GF-D8 (cell line): ENCODE measurements at places on chromosomes 13 and 19.

DNA sequence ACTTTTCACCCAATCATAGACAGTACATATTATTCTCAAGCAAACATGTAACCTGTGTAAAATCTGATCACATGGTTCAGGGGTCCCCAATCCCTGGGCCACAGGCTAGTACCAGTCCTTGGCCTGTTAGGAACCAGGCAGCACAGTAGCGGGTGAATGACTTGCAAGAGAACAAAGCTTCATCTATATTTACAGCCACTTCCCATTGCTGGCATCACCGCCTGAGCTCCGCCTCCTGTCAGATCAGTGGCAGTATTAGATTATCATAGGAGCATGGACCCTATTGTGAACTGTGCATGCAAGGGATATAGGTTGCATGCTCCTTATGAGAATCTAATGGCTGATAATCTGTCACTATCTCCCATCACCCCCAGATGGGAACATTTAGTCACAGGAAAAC, 133.1 kb downstream of the MAB21L1 start:
- DNase-seq, result no peak

GRCh38 chr13:31195616-31196015, 4.2 kb upstream of the B3GLCT start:
- DNase-seq, result no peak

GRCh38 chr13:94280349-94280748, 199.1 kb downstream of the DCT start:
- no peak for DNase-seq

- DNase-seq, result no peak
Measured at GRCh38 chr13:29877456-29878078, 27.1 kb upstream of the UBL3 start.

GRCh38 chr19:45668342-45668871, 386 bp downstream of the GIPR start:
- DNase-seq, result no peak

- DNase-seq, result no peak
Measured at GRCh38 chr13:49472186-49472585, 23.6 kb upstream of the PHF11 start.

DNA sequence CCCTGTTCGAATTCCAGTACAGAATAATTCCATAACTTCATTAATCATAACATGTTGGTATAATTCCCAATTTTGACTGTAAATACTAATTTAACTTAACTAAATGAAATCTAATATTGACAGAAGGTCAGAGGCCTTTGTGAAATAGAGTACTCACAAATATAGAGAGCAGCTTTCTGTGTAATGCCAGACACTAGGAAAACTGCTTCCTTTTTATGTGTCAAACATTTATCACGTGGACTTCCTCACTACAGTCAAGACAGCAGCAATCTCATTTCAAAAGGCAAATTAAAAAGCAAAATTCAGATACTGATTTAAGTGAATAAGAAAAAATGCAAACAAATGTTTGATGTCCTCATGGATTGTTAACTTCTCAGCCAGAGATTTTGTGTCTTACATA, 13.1 kb downstream of the ITM2B start:
- DNase-seq, result no peak

- no peak for DNase-seq
Measured at GRCh38 chr13:25652764-25653163, 281.0 kb downstream of the ATP8A2 start.

GRCh38 chr13:113643593-113643992, 14.4 kb downstream of the ATP4B start:
- DNase-seq, result no peak

DNA sequence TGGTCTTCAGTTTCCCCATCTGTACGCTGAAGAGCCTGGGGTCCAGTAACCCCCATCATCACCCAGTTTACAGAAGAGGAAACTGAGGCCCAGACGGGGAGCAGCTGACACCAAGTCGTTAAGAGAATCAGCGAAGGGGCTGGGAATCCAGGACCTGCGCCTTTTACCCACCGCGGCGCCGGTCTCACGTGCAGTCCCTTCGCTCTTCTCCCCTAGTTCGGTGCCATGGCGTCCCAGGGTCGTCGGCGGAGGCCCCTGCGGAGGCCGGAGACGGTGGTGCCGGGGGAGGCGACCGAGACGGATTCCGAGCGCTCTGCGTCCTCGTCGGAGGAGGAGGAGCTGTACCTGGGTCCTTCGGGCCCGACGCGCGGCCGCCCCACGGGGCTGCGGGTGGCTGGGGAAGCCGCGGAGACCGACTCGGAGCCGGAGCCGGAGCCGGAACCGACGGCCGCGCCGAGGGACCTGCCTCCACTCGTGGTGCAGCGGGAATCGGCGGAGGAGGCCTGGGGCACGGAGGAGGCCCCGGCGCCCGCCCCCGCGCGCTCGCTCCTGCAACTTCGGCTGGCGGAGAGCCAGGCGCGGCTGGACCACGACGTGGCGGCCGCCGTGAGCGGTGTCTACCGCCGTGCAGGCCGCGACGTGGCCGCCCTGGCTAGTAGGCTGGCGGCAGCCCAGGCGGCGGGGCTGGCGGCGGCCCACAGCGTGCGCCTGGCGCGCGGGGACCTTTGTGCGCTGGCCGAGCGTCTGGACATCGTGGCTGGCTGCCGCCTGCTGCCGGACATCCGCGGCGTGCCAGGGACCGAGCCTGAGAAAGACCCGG, 698 bp downstream of the BLOC1S3 start:
- DNase-seq, result no peak

- DNase-seq, result no peak
Measured at GRCh38 chr19:45908956-45909355, 5.6 kb downstream of the NANOS2 start.

DNA sequence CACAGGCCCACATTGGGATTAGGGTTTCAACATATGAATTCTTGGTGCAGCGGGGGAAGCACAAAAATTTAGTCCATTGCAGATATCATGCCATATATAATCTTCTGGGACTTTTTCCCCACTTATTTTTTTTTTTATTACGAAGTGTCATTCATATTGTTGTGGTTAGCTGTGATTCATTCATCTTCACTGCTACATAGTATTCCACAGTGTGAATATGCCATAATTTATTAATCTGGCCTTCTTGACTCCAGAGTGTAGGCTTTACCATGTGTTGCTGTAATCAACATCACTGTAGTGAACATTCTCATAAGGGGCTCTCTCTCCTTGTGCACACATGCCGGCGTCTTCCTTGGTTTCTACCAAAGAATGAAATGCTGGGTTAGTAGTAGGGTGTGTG, 53.4 kb upstream of the RGCC start:
- no peak for DNase-seq

GRCh38 chr13:36026531-36026930, 104.7 kb downstream of the DCLK1 start:
- DNase-seq, result no peak

DNA sequence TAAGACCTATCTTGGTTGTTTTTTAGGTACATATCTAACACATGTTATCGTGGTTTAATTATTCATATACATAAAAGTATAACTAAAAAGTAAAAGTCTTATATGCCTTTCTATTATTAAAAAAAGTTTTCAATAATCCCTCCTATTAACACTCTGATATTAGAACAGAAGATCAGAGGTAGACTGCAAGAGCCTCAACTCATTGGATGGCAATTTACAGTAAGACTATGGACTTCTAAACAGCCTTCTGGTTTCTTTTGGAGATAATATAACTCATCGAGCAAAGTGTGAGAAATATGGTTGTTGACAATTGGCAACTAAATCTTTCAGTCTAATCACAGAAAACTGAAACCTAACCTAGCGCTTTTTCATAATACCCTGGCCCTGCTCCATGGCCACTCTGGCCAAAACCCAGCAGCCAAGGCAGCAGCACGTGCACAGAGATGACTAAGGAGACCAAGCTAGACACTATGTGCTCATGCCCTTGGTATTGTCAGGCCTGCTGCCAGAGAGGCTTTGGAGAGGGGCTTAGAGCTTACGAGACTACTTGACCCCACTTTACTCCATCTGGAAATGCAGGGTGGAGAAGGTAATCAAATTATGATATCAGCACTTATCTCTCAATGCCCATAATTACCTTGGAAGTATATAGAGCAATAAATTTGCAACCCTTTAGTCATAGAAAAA, 40.6 kb upstream of the EEF1AKMT1 start:
- DNase-seq, result no peak

GRCh38 chr13:23752111-23753001, 136.8 kb downstream of the MIPEP start:
- no peak for DNase-seq

DNA sequence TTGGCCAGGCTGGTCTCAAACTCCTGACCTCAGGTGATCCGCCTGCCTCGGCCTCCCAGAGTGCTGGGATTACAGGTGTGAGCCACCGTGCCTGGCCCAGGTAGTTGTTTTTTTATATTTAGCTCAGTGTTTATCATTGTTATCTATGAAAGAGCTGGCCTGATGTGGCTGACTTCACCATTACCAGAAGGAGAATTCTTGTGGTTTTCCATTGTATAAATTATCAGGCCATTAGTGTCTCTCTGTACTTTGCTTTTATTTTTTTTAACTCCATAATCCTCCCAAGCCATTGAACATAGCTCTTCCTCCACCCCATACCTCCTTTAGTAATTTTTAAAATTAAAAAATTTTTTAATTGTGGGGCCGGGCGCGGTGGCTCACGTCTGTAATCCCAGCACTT, 24.2 kb downstream of the CERS4 start:
- DNase-seq, result no peak

- DNase-seq, result no peak
Measured at GRCh38 chr13:41470196-41470595, 12.8 kb downstream of the RGCC start.

- DNase-seq, result no peak
Measured at GRCh38 chr19:40597329-40597838, 3.8 kb upstream of the LTBP4 start.

- DNase-seq, result no peak
Measured at GRCh38 chr19:33071887-33072286, 7.2 kb upstream of the RHPN2 start.

DNA sequence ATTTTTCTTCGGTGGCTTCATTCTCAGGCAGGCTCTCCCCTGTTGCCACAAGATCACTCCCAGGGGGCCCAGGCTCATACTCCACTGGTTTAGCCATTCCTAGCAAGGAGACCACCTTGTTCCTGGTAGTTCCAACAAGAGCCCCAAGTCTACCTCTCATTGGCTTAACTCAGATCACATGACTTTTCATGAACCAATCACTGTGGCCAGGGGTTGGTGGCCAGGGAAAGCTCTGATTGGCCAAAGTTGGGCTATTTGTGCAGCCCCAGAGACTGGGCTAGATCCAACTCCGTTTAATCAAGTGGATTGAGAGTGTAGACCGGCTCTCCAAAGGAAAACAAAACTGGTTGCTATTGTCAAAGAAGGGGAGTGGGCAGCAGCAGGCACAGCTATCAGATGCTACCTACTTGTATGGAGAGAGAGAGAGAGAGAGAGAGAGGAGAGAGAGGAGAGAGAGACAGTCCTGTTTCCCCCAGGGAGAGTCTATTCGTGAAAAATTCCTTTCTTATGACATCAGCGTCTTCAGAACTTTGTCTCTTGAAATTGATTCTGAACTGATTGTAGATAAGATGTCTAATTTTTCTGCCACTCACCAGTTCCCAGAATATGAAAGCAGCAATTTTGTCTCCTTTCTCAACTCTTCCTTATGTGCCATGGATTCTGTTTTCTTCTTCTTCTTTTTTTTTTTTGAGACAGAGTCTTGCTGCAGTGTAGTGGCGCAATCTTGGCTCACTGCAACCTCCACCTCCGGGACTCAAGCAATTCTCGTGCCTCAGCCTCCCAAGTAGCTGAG, 5.9 kb downstream of the CEACAM19 start:
- no peak for DNase-seq

GRCh38 chr13:44667943-44668342, 91.8 kb upstream of the TSC22D1 start:
- DNase-seq, result no peak

- DNase-seq, result no peak
Measured at GRCh38 chr19:5700455-5701092, 10.5 kb downstream of the RPL36 start.

GRCh38 chr13:53007872-53008271, 20.7 kb upstream of the OLFM4 start:
- DNase-seq, result no peak

GRCh38 chr19:34580408-34580807, 96.6 kb downstream of the SCGB2B2 start:
- DNase-seq, result no peak

DNA sequence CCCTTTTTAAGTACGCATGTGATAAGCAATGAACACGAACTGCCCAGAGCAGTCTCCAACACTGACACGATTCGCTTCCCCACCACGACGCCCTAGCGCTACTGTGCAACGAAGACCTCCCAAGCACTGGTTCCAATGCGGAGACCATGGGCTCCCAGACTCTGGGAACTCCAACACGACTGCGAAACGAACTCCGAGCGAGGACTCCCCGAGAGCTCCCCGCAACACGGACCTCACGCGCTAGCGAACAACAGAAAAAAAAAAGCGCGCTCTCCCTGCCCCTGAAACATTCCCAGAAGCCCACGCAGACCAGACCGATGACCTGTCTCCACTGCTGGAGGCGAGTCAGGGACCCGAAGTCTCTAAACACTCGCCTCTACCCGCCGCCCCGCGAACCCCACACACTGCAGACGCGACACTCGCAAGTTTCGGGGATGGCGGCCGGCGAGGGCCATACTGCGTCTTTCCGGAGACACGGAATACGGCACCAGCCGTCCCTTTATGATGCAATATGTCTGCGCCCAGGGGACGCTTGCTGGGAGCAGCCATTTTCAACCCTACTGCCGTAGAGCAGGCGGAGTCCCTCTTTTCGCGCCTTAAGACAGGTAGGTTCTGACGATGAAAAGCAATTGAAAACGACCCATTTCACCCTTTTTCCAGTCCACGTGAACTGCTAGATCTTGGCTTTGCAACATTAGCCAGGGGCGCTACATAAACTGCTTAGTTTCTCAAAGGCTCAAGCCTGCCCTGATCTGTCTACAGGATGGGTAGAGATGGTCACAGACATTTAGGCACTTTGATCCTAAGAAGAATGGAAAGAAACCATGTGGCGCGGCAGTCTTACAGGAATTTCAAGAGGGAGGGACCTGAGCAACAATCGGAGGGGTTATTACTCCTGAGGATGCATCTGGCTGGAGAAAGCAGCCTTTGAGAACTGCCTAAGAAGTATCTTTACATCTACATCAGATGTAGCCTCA, at the start of gene ZNF577:
ZNF577 (minus strand) TSS at position 430 of the 977 bp plus-strand sequence. CDS start 7,569 bp downstream, outside the sequence.
- peak; percentile 71 for DNase-seq

GRCh38 chr13:78816154-78816553, 157.2 kb upstream of the OBI1 start:
- DNase-seq, result no peak

GRCh38 chr19:11191273-11191755, 6.0 kb downstream of the KANK2 start:
- DNase-seq, result no peak

- DNase-seq, result no peak
Measured at GRCh38 chr19:35228177-35228930, at the start of gene FAM187B. Gene FAM187B, minus strand, starts transcription at chr19:35228739. Its CDS starts 59 bp downstream, at chr19:35228680.

- DNase-seq, result no peak
Measured at GRCh38 chr13:75263741-75264407, 218.1 kb downstream of the TBC1D4 start.

DNA sequence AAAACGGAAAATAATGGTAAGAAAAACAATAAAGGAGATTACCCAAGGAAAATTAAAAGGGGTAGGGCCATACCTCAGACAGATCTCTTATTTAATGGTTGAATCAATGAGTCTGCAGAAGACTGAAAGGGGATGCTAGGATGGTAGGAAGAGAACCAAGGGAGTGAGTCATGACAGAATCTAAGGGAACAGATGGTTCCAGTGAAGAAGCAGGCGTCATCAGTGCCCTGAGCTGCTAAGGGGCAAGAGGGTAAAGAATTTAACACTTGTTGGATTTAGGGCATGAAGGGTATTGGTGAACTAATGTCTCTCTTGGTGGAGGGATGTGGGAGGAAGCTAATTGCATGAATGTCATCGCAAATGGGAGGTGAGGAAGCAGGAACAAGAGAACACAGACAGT, 329.2 kb upstream of the TSHZ3 start:
- DNase-seq, result no peak

GRCh38 chr19:40348961-40349507, 539 bp downstream of the PLD3 start:
- DNase-seq, result no peak
